Stimulated activated CD4-positive, alpha-beta T cell treated with anti-CD3 and anti-CD28 coated beads, TNF-alpha, amount 100 ng/mL, for 24 hours (primary cell): ENCODE measurements at places on chromosomes 7 and 10.

DNA sequence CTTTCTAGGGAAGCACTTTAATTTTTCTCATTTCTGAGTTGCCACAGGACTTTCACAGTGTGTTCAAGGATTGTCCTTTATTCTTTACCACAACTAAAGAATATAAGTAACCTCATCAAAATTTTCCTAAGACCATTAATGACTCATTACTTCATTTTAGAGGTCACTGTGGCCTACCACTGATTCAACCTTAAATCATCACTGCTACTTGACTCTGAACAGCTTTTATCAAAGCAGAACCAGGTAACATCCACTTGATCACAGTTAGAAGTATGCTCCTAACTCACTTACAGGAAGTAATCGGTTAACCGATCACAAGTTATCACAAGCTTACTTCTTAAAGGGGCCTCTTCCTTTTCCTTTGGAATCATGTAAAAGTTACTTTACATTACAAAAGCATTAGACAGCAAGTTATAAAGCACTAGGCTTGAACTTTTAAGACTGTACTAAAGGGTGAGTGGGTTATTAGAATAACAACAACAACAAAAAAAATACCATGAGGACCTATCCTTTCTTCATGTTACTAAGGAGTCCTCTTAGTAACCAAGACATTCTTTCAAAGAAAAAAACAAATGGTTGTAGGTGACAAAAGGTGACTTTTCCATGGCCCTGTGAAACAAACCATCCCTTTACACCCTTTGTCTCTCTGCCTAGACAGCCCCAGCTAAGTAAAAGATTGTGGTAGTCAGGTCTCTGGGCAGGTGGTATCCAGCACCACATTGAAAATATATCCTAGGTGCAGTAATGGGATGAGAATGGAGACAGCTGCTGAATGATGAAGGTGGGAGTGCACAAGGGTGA, 40.0 kb upstream of the PDK4 start:
- no peak for DNase-seq

GRCh38 chr10:106525835-106526234, 638.7 kb downstream of the SORCS1 start:
- no peak for DNase-seq

GRCh38 chr7:91657483-91658071, 222.9 kb downstream of the MTERF1 start:
- DNase-seq = no peak

DNA sequence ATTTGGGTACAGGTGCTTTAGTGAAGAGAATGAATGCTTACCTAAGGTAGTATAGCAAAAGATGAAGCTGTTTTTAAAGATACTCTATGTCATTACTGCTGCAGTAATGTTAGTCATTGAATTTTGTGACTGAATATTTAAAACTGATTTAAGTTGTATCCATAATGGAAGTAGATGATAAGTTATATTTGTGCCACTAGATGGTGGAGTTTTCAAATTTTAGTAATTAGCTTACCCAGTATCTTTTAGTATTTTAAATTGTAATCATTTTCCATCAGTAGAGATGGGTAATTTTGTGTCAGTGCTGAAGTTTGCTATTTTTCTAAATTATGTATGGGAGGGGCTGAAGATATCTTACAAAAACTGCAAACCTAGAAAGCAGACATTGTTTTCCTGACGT, 25.2 kb downstream of the HBP1 start:
- no peak for DNase-seq

DNA sequence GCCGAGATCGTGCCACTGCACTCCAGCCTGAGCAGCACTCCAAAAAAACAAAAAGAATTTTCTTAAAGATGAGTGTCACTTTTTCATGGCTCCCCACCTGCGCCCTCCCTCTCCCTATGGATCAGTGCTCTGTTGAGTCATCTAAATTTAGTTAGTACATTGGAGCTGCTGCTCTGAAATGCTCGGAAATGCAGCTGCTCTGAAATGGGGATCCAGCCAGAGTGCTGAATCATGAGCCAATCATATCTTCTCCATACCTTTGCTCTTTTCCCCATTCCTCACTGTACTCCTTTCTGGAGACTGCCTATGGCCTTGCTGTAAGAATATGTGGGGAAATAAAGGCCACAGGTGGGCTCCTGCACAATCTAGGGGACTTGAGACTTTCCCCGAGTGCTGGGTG, 188.8 kb downstream of the ZNF438 start:
- DNase-seq = no peak

GRCh38 chr7:32059289-32060011, 10.8 kb downstream of the PDE1C start:
- no peak for DNase-seq

GRCh38 chr10:1094112-1095057, 38.2 kb downstream of the WDR37 start:
- DNase-seq = no peak

- no peak for DNase-seq
These were observed 17.1 kb downstream of the OGDHL start for GRCh38 chr10:49744924-49745605.

GRCh38 chr10:132175408-132175807, 11.3 kb upstream of the DPYSL4 start:
- no peak for DNase-seq

- DNase-seq = no peak
These were observed at the start of gene PRSS37 for GRCh38 chr7:141841385-141841784. TSS of gene PRSS37 (minus strand) at chr7:141841485. CDS start at chr7:141841049, 436 bp downstream.

DNA sequence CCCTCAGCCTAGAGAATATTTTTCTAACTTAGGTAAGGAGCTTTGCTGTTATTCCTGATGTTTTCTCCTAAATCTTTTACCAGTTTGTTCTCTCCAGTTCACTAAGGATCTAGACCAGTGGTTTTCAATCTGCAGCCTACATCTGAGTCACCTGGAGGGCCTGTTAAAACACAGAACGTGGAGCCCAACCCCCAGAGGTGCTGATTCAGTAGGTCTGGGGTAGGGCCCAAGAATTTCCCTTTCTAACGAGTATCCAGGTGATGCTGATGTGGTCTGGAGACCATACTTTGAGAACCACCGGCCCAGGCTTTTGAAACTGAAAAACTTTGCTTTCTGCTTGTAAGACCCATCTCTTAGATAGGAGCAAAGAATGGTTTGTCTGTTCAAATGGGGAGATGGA, 51.2 kb upstream of the KMT2E start:
- DNase-seq = no peak

- DNase-seq = no peak
These were observed 98.0 kb downstream of the ADAM12 start for GRCh38 chr10:126290232-126290631.

GRCh38 chr10:26728957-26729356, 31.5 kb downstream of the PDSS1 start:
- no peak for DNase-seq

- no peak for DNase-seq
These were observed 52.0 kb upstream of the ZNRF2 start for GRCh38 chr7:30232391-30232790.

GRCh38 chr10:77578583-77579227, 58.9 kb downstream of the KCNMA1 start:
- DNase-seq = no peak

DNA sequence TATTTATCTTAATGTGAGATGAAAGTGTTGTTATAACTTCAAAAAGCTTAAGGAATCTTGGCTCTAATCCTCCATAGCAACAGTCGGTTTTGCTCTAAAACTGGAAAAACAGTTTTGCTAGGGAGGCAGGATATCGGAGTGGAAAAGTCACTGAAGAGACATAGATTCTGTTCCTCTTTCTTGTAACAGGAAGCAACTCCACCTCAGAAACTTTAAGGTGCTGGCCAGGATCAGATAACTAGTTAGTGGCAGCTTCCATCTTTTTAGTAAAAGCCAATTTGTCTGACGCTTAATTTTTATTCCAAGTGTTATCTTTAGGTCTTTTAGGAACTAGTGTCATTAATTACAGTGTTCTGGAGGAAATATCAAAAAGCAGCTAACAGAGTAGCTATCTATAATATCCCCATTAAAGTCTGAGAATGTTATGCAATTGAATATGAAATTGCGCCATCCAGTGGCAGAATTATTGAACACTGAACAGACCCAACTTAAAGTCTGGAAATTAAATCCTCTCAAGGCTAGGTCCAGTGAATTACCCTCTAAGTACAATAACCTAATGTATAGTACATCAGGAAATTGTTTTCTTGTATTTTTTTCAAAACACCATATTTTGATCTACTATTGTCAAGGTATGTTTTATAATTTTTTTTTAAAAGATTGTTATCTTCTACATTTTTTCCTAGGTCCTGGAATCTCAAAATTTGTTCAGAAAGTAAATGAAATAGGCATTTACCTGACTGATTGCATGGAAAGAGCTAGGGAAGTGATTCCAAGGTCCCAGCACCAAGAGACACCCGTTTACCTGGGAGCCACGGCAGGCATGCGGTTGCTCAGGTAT, 65.9 kb upstream of the CC2D2B start:
- DNase-seq = no peak

GRCh38 chr7:137978464-137979237, 23.2 kb downstream of the CREB3L2 start:
- DNase-seq = no peak

DNA sequence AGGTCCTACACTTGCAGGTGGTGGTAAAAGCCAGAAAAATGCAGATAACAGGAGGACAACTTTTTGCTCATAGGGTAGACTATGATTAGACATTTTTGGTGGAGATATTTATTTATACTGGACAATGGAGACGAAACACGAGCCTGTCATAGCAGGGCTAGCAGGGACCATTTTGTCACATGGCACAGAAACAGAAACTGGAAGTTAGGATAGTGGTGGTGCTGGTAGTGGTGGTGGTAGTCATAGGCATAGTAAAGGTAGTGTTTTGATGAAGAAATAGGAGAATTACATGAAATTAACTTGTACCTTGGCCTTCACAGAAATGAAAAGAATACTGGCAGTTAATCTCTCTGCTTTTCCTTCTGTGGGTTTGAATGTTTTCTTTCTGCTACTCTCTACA, 8.8 kb upstream of the MGAM start:
- DNase-seq = no peak

DNA sequence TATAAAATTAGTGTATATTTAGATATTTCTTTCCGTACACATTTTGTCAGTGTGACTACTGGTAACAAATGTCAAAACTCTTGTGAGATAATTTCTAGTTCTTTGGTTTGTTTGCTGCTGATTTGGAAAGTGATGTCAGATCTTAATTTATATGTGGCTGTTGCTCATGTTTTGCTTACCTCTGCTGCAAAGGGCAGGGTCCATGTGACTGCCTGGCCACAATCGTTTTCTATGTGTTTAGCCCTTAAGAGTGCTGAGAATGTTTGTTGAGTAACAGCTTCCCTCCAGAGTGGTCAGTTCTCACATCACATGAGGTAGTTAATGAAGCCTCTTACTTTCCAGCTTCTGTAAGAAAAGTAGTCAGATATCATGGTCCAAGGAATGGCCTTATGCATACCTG, 4.2 kb downstream of the NRBF2 start:
- DNase-seq = no peak

GRCh38 chr10:70267161-70267933, 16.5 kb downstream of the NPFFR1 start:
- DNase-seq = no peak

GRCh38 chr7:16326106-16326505, 95.2 kb downstream of the CRPPA start:
- no peak for DNase-seq

DNA sequence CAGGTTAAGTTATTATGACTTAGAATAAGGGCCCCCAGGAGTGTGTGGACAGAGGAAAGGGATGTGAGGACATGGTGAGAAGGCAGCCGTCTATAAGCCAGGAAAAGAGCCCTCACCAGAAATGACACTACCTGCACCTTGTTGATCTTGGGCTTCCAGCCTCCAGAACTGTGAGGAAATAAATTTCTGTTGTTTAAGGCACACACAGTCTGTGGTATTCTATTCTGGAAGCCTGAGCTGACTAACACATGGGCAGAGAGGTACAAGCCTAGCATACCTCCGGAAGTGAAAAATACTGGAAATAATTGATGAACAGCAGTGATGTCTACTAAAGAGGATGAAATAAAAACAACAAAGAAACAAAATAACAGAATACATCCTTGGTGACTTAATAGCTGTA, 46.1 kb upstream of the GRB10 start:
- no peak for DNase-seq

GRCh38 chr10:112230325-112230988, 46.9 kb upstream of the GPAM start:
- no peak for DNase-seq

DNA sequence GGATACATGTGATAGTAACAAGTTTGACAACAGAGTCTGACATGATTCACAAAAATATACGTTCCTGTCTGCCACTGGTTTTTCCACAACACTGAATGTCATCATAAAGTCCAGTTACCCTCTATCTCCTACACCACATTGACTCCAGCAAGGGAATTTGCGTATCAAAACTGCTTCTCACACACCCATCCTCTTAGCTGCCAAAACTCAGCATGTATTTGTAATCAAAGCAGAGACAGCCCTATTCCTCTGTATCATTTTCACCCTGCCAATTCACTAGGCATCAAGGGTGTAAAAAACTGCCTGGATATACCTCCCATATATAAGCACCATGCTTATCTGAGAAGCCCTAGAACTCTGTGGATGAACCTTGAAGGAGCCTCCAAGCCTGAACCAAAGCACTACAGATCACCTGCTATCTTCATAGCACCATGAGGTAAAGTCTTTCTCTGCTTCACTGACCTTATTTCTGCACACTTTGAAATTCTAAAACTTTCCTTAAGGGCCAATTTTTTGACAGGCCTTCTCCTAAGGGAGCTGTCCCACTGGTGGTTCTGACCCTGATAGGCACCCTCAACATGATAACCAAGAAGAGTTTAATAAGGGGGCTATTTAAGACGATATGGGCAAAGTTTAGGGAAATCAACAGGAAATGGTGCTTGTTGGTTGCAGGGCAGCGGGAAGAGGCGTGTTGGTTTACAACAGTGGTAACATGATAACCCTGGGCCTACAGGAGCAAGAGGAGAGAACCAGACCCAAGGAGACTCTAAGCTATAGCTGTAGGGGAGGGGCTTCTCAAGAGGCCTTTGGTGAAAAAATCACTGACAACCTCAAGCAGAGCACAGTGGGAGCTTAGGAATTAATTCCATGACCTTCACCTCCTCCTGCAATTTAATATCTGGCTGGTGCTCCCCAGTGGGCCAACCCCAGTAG, at the start of gene IFIT1B:
Gene IFIT1B (plus strand): TSS at position 352 of the 933 bp plus-strand sequence. CDS start 80 bp downstream, at position 432.
- DNase-seq = no peak

DNA sequence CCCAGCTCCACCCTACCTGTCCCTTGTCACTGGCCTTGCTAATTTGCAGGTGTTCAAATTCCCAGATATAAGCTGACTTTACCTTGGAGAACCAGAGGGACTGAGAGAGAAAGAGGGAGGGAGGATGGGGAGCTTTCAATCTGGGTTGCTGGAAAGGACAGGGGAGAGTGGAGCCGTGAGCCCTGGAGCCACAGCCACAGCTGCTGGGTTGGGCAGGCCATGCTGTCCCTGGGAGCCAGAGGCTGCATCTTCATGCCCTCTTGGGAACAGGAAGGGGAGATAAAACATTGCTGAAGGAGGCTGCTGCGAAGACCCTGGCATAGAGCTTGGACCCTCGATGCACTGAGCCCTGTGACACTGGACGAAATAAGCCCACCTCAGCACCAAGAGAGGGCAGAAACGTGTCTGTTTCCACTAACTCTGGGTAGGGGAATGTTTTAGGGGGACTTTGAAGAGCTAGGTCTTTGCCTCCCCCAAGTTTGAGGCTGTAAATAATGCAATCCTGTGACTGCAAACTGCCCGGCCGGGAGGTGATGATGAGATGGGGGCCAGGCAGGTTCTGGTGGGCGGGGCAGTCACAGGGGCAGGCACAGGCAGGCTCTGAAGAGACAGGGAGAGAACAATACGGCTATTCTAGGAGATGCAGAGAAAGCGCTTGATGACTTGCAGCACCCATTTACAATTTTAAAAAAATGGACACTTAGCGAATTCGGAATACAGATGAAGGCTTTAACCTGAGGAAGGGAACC, 5.8 kb upstream of the JAKMIP3 start:
- DNase-seq = no peak

GRCh38 chr7:22610951-22611757, 111.2 kb upstream of the STEAP1B start:
- no peak for DNase-seq
